AG10803 (cell line): ENCODE measurements at places on chromosomes 5 and 9.

GRCh38 chr5:93677359-93677891 is 64.0 kb downstream of the POU5F2 start:
- peak; percentile 93 for DNase-seq

GRCh38 chr9:97311798-97312500 is 4.5 kb downstream of the CCDC180 start:
- no peak for DNase-seq

DNA sequence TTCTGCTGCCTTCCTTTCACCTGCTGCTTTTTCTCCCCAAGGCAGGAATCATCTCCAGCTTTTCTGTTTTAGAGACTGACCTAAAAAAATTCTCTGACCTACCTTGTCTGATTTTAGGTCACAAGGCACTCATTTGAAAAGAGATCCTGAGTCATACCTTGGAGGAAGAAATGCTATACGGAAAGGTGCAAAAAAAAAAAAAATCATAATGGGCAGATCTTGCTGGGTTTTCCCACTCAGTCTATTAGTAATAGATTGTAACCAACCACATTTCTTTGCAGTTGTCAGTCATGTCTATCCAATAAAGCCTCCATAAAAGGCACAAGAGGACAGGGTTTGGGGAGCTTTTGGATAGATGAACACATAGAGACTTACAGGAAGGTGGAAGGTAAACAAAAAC is 70.0 kb downstream of the MTREX start:
- DNase-seq: no peak

DNA sequence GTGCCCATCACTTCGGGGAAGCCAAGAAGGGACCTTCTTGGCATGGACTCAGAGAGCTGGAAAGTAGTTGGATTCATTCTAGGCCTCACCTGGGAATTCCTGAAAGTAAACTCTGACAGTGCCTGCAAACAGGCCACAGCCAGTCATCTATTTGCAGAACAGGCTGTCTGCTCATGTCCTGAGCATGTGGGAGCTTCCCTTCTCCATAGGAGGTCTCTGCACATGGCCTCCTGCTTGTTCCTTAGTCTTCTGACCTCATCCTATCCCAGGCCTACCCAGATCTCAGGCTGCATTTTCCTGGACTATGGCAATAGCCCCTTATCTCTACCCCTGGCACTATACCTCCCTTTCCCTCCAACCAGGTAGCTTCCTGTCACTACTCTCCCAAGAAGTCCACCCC is 67.2 kb upstream of the FSTL4 start:
- DNase-seq: no peak

DNA sequence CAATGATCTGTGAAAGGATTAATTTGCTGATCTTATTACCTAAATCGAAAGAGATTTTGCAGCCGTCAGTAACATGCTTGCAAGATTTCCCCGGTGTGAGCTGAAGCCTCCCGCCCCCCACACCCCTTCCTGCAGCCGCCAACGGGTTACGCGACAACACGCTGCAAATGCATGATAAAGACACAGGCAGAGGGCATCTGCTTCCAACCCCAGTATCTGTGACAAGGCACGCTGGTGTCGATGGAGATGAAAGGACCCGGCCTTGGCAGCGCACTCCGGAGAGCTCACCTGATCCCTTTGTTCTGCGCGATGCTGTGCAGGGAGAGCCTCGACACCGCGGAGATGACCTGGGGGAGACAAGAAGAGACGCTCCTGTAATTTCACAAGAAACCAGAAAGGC is 122.9 kb upstream of the SARDH start:
- DNase-seq: no peak

- peak; percentile 41 for DNase-seq
Observed at GRCh38 chr9:93096131-93096802, at the start of gene CARD19. Gene CARD19, plus strand, starts transcription at chr9:93096217. Its CDS starts 129 bp downstream, at chr9:93096346.

DNA sequence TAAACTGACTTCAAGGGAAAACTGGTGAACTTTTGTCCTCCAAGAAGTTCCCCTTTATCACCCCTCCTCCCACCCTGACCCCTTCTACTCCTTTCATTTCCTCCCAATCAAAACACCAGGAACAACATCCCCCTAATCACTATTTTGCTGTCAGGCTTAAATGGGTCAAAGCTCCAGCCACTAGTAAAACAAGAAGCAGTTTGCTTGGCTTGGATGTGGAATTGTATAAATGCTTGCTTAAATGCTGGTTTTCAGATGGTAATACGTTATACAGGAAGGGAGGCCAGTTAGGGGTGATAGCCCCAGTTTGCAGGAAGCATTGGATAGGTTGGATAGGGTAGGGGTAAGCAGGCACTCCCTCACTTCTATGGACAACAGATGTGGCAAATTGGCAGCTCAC is 473.6 kb downstream of the AGTPBP1 start:
- no peak for DNase-seq

- no peak for DNase-seq
Observed at GRCh38 chr9:89742660-89743059, 137.8 kb downstream of the GADD45G start.

- peak; percentile 72 for DNase-seq
Observed at GRCh38 chr9:5879419-5880181, 11.1 kb upstream of the MLANA start.

- DNase-seq: peak; percentile 88
Observed at GRCh38 chr9:122382901-122383850, 12.4 kb downstream of the PTGS1 start.

- DNase-seq: peak; percentile 59
Observed at GRCh38 chr9:98263080-98263479, 7.6 kb upstream of the TBC1D2 start.

DNA sequence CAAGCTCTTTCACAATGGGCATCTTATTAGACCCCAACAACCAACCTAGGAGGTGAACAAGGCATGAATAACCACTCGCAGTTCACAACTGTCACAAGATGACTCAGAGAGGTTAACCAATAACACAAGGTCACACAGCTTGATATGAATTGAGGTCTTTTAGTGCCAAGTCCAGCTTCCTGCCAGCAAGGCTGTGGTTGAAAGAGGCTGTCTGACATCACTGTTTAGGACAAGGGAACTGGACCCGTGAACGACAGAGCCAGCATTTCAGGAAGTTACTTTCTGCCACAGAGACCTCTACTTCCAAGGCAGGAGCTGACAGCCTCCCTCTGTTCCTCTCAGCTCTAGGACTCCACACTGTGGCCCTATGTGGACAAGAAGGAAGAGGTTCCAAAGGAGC is 53.4 kb upstream of the ALDH1B1 start:
- peak; percentile 91 for DNase-seq

DNA sequence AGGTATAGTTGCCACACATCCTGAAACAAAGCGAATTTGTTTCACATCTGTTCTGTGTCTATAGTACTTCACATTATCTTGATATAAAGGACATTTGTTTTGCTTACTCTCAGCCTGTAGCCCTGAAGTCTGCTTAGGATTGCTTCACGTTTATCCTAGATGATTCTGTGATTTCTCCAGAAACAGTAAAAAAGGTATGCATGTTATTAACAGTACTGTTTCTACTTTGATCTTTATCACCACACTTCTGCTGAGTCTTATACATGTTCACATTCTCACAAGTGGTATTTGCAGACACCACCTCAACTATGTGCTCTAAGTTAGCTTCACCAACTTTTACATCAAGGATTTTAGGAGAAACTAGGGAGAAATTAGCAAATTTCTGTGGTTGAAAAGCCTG is 47.4 kb upstream of the ADAMTS19 start:
- DNase-seq: no peak

DNA sequence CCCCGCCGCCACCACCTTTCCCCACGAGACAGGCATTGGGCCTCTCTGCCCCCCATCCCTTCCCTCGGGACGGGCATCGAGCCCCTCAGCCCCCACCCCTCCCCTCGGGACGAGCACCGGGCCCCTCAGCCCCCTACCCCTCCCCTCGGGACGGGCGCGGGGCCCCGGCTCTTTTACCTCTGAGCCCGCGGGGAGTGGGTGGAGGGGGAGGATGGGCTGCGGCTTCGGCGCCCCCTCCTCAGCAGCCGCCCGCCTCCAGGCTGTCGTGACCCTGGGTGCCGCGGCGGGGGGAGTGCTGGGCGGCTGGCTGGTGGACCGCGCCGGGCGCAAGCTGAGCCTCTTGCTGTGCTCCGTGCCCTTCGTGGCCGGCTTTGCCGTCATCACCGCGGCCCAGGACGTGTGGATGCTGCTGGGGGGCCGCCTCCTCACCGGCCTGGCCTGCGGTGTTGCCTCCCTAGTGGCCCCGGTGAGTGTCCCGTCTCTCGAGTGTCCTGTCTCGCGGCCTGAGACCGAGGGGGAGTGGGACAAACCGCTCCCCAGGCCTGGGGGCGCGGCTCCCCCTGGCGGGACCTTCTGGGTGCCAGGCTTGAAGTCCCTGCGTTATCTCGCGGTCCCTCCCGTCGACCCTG is 791 bp downstream of the SLC2A8 start:
- peak; percentile 13 for DNase-seq

DNA sequence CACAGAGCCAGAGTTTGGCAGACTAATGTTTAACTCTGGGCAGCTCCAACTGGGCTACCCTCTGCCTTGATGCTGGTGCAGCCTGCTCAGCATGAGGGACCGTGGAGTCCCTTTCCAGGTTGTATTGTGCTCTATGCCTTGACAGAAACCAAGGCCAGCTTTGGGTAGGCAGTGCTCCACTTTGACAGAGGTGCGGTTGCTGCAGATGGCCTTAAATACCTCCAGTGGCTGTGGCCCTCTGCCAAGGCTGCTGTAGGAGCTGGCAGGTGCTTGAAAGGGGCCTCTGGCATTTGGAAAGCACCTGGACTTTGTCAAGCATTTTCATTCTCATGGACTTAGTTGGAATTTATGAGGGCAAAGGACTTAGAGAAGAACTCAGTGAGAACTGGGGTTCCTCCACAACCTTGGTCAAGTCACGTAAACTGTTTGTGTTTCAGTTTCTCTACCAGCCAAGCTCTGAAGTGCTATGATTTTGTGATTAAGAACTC is 249.7 kb upstream of the ZNF462 start:
- DNase-seq: no peak

GRCh38 chr9:79578891-79579290 is 7.1 kb downstream of the TLE4 start:
- DNase-seq: peak; percentile 64

GRCh38 chr9:84301851-84302250 is 38.7 kb downstream of the SLC28A3 start:
- peak; percentile 47 for DNase-seq

DNA sequence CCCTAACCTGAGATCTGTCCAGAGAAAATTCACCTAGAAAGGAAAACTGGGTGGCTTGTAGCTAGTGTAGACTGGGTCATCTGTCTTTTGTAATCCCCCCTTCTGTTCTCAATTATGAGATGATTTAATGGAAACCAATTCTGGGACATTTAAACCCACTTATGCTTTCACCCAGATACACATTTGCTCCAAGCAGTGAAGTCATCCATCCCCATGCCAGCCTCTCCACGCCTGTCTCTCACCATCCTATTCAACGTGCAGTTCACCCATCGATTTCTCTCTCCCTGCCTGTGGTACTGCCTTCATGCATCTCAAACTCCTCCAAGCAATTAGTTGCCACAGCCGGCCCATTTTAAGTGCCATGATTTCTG is 1.8 kb downstream of the PHF19 start:
- no peak for DNase-seq

DNA sequence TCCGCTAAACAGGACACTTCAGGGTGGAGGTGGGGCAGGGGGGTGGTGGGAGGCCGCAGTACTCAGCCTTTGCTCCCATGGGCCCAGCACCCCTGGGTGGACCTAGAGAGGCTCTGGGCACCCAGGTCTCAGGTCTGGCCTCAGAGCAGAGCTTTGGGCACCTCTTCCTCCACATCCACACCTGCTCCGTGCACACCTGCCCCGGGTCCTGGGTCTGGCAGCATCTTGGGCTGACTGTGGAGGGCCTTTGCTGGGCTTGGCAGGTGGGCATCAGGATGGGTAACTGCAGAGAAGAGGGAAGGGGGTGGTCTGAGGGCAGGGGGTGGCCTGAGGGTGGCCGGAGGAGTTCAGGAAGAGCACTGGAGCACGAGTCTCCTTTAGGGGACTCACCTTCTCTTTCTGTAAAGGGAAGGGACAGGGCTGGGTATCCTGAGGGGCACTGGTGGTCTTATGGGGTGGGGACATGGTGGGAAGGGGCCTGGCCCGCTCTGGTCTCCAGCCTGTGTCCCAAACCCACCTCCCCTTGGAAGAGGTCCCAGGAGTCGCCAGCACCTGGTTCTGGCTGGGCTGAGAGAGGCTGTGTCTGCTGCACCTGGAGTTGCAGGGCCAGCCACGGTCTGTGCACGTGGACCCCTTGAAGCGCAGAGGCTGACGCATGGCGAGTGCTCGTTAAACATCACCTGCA is 106.7 kb upstream of the IER5L start:
- no peak for DNase-seq

DNA sequence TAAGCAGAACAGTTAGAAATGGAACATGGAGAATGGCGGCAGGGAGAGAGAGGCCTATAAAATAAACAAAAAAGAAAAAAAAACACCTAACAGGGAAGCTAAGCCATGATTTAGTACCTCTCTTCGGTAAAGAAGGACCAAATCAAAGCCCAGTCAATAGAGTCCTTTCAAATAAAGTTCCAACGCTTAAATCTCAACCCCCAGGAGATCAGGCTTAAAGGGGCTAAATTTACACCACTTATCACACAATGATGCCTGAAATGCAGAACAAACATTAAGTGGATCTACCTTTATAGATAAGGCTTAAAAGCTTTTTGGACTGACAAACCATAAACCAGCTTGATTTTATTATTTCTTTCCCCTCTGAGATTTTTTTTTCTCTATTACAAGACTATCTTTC is 66.3 kb downstream of the PRELID2 start:
- no peak for DNase-seq

- DNase-seq: no peak
Observed at GRCh38 chr9:92476962-92477361, 5.3 kb downstream of the ASPN start.

GRCh38 chr5:101783241-101784013 is 512.7 kb downstream of the SLCO4C1 start:
- no peak for DNase-seq

DNA sequence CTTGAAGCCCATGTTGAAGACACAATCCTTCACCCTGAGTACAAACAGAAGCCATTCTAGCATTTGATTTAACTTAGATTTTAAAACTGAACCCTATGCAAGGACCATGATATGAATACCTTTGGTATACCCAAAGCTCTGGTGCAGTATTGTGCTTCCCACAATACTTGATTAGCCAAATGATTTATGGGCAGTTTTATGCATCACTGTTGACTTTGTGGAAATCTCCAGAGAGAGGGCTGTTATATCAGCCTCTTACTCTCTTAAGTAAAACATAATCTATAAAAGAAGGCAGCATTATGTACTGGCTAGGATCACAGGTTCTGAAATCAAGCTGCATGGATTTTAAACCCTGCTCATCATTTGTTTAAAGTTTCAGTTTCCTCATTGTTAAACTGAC is 762.8 kb downstream of the EFNA5 start:
- no peak for DNase-seq

DNA sequence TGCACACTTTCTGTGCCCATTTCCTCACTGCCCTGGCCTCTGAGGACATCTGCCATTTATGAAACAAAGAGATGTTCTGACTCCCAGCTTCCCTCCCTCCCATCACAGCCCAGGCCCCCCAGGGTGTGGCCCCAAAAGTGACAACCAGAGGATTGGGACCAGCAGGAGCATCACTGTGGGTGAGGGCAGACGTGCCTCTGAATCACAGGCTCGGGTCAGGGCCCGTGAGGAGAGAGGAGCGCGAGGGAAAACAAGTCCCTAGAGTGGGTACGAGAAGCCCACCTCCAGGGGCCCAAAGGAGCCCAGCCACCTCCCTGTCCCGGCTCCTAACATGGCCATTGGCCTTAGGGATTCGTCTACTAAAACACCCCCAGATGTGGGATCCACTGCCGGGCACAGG is 138.0 kb upstream of the FSTL4 start:
- DNase-seq: no peak

- DNase-seq: no peak
Observed at GRCh38 chr5:154473581-154474283, 4.3 kb downstream of the HAND1 start.

GRCh38 chr5:161085056-161085455 is 233.0 kb upstream of the ATP10B start:
- DNase-seq: no peak

- DNase-seq: no peak
Observed at GRCh38 chr5:171601266-171601881, 181.9 kb downstream of the FGF18 start.
